ENCODE measurements at places on chromosomes 7 and 10.
A peak's percentile ranks its signal among the peaks of the same experiment; 100 is the strongest.

DNA sequence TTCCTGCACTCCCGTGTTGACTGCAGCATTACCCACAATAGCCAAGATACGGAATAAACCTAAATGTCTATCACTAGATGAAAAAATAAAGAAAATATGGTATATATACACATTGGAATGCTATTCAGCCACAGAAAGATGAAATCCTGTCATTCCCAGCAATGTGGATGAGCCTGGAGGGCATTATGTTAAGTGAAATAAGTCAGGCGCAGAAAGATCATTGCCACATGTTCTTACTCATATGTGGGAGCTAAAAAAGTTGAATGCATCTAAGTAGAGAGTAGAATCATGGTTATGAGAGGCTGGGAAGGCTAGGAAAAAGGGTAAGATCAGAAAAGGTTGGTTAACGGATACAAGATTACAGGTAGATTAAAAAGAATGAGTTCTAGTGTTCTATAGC is 219.1 kb upstream of the MKI67 start:
- no peak for DNase-seq

DNA sequence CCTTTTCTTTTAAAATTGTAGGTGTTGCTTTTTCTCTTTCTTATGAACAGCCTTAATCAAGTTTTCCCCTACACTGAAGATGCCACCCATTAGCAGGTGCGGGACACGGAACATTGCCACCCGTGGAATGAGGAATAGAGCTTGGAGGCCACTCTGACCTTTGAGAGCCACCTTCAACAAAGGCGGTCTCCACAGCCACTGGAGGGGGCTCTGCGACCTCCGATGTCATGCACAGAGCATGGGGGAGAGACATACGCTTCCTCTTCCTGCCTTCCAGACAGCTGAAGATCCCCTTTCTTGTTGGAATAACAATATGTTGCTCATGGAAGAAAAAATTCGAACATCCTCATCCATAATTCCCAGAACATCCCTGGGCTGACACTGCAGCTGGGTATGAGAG is 39.1 kb downstream of the ADARB2 start:
- no peak for DNase-seq

GRCh38 chr7:79515358-79515757 is 61.9 kb upstream of the MAGI2 start:
- no peak for DNase-seq

GRCh38 chr7:100630066-100630465 is 11.3 kb downstream of the TFR2 start:
- no peak for DNase-seq

DNA sequence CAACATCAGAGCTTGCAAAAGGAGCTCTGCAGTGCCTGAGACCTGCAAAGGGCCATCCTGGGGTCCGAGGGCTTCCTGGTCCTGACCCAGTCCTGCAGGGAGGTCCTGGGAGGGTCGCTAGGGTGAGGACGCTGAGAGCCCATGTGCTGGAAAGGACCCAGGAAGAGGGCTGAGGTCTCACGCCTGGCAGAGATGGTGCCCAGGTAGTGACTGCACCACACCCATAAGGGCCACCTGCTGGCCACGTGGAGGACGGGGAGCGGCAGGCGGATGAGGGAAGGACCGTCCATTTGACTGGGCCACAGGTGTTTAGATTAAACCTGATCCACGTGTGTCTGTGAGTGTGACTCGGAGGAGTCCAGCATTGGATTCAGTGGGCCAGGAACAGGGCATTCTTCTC is 392.8 kb downstream of the DNAJB6 start:
- DNase-seq = no peak

GRCh38 chr7:104096683-104097082 is 107.2 kb upstream of the RELN start:
- no peak for DNase-seq

DNA sequence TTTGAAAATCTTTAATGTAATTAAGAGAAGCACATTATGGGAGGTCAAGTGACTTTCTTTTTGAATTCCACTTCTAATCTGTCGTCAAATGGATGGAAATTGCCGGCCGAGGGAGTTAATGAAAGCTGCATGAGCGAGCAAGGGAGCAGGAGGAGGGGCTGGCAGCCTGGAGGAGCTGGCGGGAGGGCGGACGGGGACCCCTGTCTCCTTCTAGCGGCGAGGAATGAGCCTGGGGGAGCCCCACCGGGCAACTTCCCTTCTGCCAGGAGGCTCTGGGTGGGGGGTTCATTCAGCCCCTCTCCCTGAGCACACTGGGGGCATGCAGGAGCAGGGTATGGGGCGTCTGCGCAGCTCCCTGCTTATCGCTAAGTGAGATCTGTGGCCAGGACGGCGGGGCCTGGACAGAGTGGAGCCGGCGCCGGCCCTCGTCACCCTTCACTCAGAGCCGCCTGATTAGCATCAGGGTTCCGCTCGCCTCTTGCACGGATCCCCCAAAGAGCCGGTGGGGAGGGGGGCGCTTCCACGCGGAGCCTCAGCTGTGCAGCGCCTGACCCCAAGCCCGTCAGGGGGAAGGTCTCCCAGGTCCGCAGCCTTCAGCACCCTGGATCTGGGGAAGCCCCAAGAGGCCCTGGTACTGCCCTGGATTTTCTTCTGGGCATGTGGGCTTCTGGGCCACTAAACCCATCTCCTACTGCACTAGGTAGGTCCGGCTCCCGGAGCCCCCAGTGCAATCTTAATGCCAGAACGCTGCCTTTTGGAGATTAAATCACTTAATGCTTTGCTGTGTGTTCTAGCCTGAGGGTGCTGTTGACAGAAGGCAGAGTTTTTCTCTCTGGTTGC is 680.8 kb downstream of the LRMDA start:
- peak; percentile 58 for DNase-seq

DNA sequence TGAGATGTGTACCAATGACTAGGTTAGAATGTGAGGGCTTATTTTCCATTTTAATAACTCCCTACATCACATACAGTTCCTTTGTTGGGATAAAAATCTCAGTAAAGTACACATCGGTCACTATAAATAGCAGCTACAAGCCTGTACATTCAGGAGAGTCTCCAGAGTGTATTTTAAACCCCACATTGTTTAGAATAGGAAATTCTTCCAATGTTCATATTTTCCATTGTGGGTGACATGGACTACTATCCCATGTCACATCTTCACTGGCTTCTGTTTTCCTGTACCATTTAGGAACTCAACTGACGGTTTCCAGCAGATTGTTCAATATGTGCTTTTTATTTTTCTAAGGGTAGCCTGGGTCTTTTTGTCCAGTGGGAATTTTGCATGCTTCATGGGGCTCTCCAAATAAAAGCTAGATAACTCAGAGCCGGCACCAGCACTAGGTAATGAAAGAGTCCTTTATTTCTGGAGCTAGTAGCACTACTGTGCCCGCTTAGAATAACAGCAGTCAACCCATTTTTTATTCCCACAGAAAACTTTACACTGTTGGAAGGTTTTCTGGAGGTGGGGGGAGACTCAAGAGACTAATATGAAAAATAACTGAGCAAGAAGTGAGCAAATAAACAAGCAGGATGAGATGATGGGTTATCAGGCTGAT is 100.5 kb downstream of the CALD1 start:
- DNase-seq = no peak

DNA sequence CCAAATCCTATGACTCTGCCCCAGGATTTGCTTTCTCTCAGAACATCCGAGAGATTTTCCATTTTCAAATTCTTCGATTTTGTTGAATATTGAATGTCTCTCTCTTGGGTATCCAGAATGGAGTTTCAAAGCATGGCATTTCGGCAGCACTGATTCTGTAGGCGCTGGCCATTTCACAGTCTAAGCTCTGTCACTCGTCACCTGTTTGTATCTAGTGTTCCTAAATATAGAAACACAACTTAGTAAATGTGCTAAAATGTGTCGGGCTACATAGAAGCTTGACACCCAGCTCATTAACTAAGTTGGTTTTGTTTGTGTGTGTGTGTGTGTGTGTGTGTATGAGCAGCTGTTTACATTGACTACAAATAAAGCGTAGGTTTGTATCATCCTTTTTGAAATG is 173.5 kb upstream of the FZD1 start:
- no peak for DNase-seq

DNA sequence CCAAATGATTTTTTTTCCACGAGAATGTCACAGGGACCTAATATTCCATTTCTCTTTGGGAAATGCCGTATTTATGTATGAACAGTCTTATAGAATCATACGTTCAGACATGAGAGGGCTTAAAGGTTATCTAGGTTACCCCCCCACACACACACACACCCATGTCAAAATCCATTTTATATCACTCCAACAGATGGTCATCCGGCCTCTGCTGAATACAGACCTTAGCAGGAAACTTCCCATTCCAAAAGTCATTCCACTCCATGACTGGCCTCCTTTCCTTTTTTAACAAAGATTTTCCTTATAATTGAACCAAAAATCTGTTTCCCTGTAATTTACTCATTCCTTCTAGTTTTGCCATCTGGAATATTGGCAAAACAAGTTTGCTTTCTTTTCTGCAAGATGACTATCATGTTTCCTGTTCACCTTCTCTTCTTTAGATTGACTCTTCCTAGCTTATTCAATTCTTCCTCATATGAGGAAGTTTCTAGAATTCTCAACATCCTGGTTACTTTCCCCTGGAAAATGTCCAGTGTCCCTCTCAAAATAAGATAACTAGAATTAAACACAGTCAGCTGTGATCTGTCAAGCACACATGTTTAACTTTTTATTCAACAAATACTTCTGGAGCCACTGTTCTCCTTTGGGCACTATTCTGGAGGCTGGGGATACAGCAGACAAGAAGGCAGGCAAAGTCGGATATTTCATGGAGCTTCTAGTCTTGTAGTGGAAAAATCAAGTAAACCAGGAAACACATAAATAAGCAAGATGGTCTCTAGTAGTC is 276.5 kb upstream of the LRGUK start:
- DNase-seq = no peak

DNA sequence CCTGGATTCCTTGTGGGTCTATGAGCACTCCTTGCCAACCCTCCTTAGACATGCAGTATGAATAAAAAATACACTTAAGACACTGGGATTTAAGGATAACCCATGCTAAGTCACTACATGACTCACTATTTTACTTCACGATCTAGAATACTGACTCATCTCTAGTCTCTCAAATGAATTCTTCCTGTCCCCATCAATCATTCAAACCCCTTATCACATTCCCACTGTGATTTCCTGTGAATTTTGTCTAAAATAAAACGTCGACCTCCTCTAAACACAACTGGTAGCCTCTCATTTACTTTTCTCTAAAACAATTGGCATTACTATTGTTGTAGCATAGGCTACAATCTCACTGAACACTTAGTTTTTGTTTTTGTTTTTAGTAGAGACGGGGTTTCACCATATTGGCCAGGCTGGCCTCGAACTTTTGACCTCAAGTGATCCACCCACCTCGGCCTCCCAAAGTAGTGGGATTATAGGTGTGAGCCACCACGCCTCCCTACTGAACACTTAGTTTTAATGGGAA is 3.9 kb upstream of the IQUB start:
- no peak for DNase-seq

DNA sequence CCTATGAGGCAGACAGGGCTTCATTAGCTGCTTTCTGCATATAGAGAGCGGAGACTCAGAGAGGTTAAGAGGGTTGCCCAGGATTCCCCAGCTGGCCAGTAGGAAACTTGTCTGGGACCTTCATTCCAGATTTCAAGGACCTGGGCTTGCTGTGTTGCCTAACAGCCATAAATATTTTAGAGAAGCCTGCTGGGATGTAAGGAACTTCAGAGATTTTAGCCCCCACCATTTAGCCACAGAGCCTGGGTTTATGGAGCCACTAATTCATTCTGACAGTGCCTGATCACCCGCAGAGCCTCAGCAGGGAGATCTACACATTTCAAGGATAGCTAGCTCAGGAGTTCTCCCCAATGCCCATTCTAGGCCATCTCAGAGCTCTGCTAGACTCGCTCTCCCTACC is 56.6 kb upstream of the TRUB1 start:
- DNase-seq = no peak

- no peak for DNase-seq
Observed at GRCh38 chr10:3784510-3785250, at the start of gene KLF6. KLF6 (minus strand) TSS chr10:3785209; CDS start chr10:3785014, 195 bp downstream.

Measured in ecto neural progenitor cell (in vitro differentiated cells).